ENCODE measurements at places on chromosomes 4 and X. TPM values are rescaled to one million over a fixed set of nuclear protein-coding genes. Genes with fewer than 3 reads are reported as not detected.

DNA sequence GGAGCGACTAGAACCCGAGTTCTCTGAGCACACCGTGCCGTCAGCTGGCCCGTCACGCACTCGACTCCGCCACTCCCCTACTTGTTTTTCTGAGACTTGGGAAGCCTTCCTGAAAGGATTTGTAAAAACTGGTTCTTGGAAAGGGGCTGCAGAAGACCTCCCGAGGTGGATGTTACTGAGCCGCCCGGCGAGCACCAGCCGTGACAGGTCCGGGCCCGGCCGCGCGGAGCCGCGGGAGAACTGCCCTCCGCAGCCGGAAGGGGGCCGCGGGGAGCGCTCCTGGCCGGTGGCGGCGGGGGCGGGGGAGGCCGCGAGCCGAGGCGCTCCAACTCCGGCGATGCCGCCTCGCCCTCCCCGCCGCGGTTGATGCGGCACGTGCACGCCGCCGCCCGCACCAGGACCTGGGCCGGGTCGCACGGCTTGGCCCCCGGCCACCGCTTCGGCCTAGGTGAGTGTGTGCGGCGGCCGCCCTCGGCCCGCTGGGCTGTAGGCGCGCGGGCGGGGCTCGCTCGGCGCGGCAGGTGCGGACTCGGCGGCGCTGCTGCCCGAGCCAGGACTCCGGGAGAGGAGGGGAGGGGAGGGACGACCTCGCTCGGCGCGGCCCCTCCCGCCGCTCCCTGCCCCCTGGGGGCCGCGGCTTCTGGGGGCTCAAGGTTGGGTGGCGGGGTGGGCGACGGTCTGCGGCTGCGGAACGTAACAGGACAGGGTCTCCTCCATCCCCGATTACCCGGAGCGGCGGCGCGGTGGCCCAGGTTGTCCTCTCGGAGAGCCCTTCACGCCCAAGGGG lies 1.7 kb downstream of the SPRY1 start:
- DNase-seq, result no peak
- H3K36me3 ChIP-seq, result peaks cover 29% of the 10 kb centered on the region
- peak overlapping the region; percentile 90 for H3K27ac ChIP-seq
- H3K4me1 ChIP-seq, result peaks cover 34% of the 10 kb centered on the region

GRCh38 chr4:119721878-119722277 lies 93.3 kb upstream of the PDE5A start:
- DNase-seq, result no peak
- no peaks in the 10 kb centered on the region for H3K4me1 ChIP-seq
- no peak overlapping the region for H3K4me3 ChIP-seq
- no peak overlapping the region for H3K27ac ChIP-seq
- no peaks in the 10 kb centered on the region for H3K27me3 ChIP-seq
- no peaks in the 10 kb centered on the region for H3K36me3 ChIP-seq

GRCh38 chr4:53089936-53090729 lies 228.0 kb downstream of the RASL11B start:
- H3K4me3 ChIP-seq, result no peak overlapping the region
- no peaks in the 10 kb centered on the region for H3K4me1 ChIP-seq
- H3K27me3 ChIP-seq, result no peaks in the 10 kb centered on the region
- no peak overlapping the region for H3K27ac ChIP-seq
- DNase-seq, result no peak

- no peaks in the 10 kb centered on the region for H3K4me1 ChIP-seq
- DNase-seq, result no peak
- H3K27me3 ChIP-seq, result peaks cover 11% of the 10 kb centered on the region
- H3K36me3 ChIP-seq, result no peaks in the 10 kb centered on the region
- no peak overlapping the region for H3K27ac ChIP-seq
- no peak overlapping the region for H3K4me3 ChIP-seq
Observed at GRCh38 chr4:13527192-13527980, 16.9 kb downstream of the NKX3-2 start.

DNA sequence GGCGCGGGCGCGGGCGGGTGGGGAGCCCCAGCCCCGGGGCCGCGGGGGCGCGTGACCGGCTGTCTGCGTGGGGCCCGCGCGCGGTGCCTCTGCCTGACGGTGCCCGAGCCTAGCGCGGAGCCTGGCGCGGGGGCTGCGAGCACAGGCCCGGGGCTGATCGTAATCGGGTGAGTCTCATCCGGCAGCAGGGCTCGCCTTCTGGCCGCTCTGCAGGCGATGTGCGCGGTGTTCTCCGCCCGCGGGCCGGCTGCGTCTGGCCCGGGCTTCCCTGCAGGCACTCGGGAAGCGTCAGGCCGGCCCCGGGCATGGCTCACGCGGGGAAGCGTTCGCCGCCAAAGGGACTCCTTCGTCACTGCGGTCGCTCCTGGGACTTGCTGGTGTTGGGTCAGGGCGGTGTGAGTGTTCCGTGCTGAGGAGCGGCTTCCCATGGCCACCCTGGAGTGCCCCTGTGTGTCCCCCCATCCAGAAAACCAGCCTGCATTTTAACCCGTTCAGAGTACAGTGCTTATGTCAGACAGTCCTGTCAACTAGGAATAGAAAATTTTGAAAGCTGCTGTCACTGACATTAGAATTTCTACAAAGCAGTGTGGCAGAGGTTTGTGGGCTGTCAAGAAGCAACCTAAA lies 40.6 kb downstream of the FAM149A start:
- H3K4me1 ChIP-seq, result peaks cover 16% of the 10 kb centered on the region
- DNase-seq, result no peak
- H3K4me3 ChIP-seq, result peak overlapping the region; percentile 16
- H3K27me3 ChIP-seq, result no peaks in the 10 kb centered on the region

- no peak overlapping the region for H3K27ac ChIP-seq
- no peaks in the 10 kb centered on the region for H3K27me3 ChIP-seq
- H3K4me3 ChIP-seq, result no peak overlapping the region
- no peaks in the 10 kb centered on the region for H3K36me3 ChIP-seq
- no peak for DNase-seq
- H3K4me1 ChIP-seq, result no peaks in the 10 kb centered on the region
Observed at GRCh38 chr4:13151194-13151593, 332.9 kb downstream of the RAB28 start.

- H3K27ac ChIP-seq, result no peak overlapping the region
- H3K4me1 ChIP-seq, result 0 out of 2 replicates have a peak, but pooled peaks cover 4% of the 10 kb centered on the region
- 0 out of 2 replicates have a peak overlapping the region, but pooled peaks have one; percentile 15 for H3K4me3 ChIP-seq
- H3K36me3 ChIP-seq, result no peaks in the 10 kb centered on the region
- H3K27me3 ChIP-seq, result no peaks in the 10 kb centered on the region
- DNase-seq, result no peak
Observed at GRCh38 chr4:176380352-176381157, 60.8 kb downstream of the SPCS3 start.

DNA sequence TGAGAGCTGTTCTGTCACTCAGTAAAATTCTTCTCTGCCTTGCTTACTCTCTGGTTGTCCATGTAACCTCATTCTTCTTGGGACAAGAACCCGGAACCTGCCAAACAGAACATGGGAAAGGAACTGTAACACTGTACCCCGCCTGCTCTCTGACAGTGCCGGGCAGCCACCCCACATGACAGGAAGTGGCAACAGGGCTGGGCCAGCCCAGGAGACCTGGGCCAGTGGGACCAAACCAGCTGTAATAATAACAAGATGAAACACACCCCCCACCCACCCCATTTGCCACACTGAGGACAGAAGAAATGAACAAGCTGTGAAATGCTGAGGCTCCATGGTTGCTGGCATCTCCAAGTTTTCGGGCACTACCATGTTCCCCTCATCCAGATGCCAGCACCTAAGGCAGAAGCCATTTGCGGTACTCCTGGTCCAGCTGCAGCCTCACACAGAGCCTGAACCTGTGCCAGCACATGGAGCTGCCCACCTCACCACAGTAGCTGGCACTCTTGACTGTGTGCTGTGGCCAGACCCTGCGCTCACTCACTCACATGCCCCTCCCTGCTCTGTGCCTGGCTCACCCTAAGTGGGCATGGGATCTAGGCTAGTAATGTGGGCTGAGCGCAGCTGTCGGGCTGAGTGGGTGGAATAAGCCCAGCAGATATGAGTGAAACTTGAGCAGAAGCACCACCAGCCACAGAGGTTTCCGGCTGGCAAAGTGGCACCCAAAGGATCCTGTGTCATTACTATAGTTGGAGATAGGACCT lies 126.2 kb upstream of the UGT8 start:
- no peak overlapping the region for H3K27ac ChIP-seq
- H3K4me1 ChIP-seq, result no peaks in the 10 kb centered on the region
- DNase-seq, result no peak
- no peak overlapping the region for H3K4me3 ChIP-seq
- no peaks in the 10 kb centered on the region for H3K36me3 ChIP-seq
- no peaks in the 10 kb centered on the region for H3K27me3 ChIP-seq

- no peaks in the 10 kb centered on the region for H3K4me1 ChIP-seq
- H3K36me3 ChIP-seq, result no peaks in the 10 kb centered on the region
- no peak for DNase-seq
- no peak overlapping the region for H3K27ac ChIP-seq
- no peaks in the 10 kb centered on the region for H3K27me3 ChIP-seq
Observed at GRCh38 chrX:40290517-40290916, 192.8 kb upstream of the BCOR start.

SHISA3 gene
- not detected for total RNA-seq

PLS3 gene
- total RNA-seq, result 99.9 TPM

Measured in HepG2 (cell line).